MG63 (cell line): ENCODE measurements at places on chromosomes 11 and 22.

DNA sequence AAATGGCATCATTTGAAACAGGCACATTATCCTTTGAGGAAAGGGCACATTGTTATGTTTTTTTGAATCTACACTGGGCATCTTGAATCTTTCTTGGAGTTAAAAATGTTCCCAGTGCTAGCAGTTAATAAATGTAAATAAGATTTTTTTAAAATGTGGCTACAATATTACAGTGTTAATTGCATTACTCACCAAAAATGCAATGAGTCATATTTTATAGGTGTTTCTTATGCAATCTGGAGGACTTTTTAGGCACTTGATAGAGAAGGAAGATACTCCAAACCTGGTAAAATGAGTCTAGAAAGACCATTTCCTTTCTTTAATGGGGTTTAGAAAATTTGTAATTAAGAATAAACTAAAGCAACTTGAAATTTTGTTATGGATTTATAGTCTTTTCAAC, 238.0 kb downstream of the METTL15 start:
- DNase-seq: no peak

- DNase-seq: no peak
Measured at GRCh38 chr11:130719220-130719915, 196.9 kb downstream of the SNX19 start.

- DNase-seq: no peak
Measured at GRCh38 chr11:86514453-86514852, 139.8 kb downstream of the CCDC81 start.

DNA sequence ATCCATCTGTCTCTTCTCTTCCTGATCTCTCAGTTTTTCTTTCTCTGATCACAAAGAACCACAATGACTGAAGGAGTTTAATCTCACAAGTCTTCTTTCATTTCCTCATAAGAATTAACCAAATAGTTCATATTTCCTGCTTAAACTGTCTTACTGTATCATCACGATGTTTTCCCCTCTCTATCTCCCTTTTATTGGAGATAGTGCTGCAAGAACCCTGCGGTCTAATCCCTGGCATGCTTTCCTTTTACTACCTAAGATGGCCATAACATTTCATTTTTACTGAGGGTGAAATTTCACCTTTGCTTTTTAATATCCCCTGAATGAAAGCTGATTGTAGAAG, 28.9 kb downstream of the CARD18 start:
- DNase-seq: no peak

DNA sequence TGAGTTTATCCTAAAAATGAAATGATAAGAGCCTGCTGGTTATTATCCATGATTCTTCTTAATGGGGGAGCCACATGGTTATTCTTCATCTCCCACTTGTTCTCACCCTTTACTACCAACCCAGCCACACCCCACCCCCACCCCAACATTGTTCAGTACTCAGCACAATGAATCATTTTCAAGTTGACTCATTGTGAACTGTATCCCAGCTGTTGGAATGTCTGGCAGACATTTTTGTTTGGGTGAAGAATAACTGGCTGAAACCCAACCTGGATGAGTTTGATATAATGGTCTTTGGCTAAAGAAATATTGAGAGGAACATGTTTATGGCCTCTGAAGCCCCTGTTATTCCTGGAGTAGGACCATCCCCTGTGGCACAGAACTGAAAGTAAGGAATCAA, 136.2 kb downstream of the ELP4 start:
- peak; percentile 42 for DNase-seq

GRCh38 chr11:35812828-35813227, 131.0 kb upstream of the LDLRAD3 start:
- DNase-seq: no peak

GRCh38 chr11:120780239-120780638, 243.7 kb upstream of the TBCEL start:
- peak; percentile 33 for DNase-seq

DNA sequence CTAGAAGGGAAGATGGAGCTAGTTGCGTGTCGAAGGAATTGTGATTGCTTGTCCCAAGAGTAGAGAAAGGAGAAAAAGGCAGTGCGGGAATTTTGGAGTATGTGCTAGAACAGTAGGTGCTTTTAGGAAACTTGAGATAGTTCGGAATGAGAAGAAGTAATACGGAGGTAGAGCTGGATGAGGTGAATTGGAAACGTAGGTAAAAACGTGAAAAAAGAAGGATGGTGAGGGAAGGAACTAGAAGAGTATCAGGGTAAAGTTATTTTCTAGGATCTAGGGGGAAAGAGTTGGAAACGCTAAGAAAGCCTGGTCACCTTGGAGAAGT, 1.4 kb downstream of the CEP57 start:
- DNase-seq: no peak

DNA sequence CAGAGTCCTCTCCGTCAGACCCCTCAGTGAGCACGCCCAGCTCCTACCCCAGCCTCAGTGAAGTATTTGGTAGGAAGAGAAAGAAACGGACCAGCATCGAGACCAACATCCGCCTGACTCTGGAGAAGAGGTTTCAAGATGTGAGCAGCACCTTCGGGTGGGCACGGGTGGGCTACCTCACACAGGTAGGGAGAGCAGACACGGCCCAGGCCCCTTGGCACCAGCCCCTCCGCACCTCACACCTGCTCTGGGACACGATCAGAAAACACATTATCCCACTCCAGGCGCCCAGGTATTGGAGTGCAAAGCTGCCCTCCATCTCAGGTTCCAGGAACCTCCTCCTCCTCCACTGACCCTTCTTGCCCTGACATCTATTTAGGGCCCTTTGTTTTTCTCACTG, 17.6 kb upstream of the TLCD5 start:
- DNase-seq: no peak

DNA sequence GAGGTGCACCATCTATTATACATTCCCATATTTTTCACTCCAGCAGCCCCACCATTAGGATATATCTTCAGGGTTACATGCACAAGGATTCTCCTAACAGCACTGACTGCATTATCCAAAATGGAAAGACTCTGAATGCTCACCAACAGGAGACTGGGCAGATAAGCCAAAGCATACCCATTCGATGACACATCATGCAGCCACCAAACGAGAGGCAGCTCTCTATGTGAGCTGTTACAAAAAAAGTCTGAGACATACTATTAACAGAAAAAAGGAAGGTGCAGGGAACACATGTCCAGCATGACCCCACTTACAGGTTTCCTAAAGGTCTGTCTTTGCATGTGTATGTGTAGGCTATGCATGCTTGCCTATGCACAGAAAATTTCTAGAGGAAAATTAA, 12.4 kb upstream of the SERPIND1 start:
- no peak for DNase-seq

DNA sequence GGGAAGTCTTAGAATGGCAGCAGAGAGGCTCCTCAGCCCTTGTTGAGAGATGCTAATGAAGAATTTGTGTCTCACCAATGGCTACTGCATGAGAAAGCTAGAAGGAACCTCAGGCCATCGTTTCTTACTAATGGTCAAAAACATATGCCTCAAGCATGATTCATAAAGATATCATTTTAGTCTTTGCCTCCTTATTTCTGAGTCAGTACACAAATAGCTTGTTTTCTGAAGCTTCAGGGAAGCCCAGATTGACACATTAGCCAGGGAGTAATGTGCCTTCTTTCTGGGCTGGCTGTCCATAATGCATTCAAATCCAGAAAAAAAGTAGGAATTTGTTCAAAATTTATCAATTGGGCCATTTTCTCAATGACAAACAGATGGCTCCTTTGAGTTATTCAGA, 169.4 kb upstream of the ZBED5 start:
- no peak for DNase-seq

GRCh38 chr11:15801616-15802015, 554.7 kb downstream of the SOX6 start:
- DNase-seq: no peak

GRCh38 chr22:41565403-41566054, 4.7 kb downstream of the CSDC2 start:
- peak; percentile 82 for DNase-seq

DNA sequence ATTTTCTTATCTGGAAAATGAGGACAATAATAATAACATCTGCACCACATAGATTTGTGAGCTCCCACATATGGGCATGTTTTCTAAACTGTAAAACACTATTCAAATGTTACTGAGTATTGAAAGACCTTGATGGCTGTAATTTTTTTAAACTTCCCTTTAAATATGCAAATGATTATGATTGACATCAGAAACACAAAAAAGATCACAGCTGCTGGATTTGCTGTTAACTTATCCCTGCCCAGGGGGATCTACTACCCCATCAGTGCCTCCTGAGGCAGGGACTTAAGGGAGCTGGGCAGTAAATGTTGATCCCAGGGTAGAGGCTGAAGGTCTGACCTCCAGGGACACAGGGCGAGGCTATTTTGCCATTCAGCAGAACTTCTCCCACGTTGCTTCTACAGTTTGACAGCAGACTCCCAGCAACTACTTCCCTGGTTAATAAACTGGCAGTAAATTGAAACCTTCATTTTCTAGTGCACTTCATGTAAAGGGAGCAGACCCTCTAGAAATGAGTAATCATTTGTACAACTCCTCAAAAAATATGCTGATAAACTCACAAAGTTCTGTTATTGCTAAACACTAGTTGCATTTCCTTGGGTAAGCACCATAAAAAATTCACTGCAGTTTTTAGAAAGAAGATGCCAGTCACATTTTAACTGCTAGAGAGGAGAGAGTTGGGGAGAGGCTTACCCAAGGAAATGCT, 20.3 kb downstream of the TMPRSS5 start:
- no peak for DNase-seq

DNA sequence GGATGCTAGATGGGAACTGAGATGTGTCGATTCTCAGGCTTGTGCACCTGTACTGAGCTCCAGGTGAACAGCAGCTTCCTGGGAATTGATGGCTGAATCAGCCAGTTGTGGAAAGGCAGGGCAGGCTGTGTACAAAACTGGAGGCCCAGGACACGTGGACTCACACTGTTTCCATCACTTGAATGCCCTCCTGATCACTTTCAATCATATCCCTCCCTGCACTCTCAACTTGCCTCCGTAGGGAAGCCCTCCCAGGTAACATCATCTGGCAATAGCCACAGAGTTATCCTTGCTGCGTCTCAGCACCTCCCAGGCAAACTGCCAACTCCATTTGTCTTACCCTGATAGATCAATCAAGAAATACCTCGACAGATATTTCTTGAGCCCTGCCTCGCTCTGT, 10.1 kb downstream of the FAM83F start:
- DNase-seq: no peak

DNA sequence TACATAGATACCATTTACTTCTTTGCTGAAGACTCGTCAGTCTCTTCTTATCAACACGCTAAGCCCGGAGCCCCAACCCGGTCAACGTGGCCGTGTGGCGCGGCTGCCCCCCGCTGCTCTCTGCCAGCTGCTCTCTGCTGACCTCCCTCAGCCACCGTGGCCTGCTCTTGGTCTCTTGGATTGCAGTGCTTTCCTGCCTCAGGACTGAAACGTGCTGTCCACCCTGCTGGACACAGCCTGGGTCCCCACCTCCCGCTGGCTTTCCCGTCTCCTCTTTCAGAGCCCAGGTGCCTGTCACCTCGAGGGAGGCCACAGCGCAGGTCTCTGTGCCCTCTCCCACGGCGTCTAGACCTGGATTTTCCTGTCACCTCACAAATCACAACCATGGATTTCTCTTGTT, 388.1 kb upstream of the B3GAT1 start:
- no peak for DNase-seq

DNA sequence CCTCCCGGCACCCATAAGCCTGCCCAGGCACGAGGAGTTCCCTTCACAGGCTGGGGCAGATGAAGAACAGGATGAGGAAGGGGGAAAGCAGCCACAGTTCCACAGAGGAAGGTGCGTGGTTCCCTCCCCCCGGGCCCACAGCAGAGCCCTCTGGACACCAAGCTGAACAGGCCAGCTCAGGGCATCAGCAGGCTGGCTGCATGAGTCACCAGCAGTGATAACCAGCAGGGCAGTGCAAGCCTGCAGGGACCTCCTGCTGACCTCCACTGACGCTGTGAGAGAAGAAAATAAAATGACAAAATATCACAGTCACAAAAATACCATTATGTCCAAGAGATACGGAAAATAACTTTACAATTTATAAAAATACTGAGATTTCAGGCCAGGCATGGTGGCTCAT, 11.5 kb downstream of the RTL6 start:
- peak; percentile 57 for DNase-seq

- DNase-seq: no peak
Measured at GRCh38 chr11:115674937-115675544, 170.8 kb upstream of the CADM1 start.

GRCh38 chr11:113073290-113073953, 112.2 kb downstream of the NCAM1 start:
- no peak for DNase-seq

GRCh38 chr11:128463371-128463829, 124.0 kb downstream of the ETS1 start:
- no peak for DNase-seq

GRCh38 chr11:1929621-1930461, 10.3 kb downstream of the TNNT3 start:
- DNase-seq: no peak

GRCh38 chr11:124600621-124601320, 10.5 kb upstream of the PANX3 start:
- no peak for DNase-seq

DNA sequence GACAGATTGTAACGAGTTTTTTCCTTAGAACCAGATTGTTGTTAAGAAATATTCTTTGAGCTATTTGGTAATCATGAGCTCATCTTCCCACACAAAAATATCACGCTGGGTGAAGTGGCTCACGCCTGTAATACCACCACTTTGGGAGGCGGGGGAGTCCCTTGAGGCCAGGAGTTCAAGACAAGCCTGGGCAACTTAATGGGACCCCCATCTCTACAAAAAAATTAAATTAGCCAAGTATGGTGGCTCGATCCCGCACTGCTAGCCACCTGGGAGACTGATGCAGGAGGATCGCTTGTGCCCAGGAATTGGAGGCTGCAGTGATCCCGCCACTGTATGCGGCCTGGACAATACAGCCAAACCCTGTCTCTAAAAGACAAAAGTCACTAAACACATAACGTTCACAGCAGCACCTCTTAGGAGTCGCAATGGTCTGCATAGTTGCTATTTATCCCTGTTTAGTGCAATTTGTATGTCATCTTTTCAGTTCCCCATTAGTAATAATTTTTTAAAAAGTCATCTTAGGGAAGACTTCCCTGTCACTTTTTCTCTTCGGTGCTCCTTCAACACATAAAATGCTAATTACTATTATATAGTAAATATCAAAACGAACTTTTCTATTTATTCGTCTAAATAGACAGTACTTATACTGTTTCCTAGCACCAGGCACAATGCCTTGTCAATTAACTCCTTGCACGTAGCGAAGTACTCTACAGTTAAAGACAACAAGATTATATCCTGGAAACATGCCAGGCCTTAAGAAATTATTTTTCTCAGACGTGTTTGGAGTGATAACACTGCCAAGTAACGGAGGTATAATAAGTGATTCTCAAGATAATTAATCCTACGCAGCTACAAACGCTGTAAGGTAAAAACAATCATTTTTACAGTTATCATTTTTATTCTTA, 1.1 kb downstream of the ST13 start:
- peak; percentile 27 for DNase-seq

DNA sequence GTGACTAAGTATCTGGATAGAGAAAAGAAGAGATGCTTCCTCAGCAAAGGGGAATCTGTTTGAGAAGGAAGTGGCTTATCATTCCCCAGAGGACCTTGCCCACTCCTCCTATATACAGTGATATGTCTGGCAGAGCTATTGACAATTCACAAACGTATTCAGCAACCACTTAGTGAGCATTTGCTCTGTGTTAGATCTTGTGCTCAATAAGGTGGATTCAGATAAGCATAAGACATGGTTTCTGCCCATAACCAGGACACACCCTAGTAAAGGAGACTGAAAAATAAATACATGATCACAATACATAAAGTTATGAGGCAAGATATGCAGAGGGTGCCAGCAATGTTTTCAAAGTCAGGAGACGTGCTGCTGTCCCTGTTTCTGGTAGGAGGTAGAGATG, 1.4 kb downstream of the TMEM9B start:
- DNase-seq: no peak

- peak; percentile 63 for DNase-seq
Measured at GRCh38 chr11:62974848-62975522, 9.8 kb downstream of the SLC22A6 start.
